Activated naive CD4-positive, alpha-beta T cell (primary cell): ENCODE measurements at places on chromosomes 4 and X.

DNA sequence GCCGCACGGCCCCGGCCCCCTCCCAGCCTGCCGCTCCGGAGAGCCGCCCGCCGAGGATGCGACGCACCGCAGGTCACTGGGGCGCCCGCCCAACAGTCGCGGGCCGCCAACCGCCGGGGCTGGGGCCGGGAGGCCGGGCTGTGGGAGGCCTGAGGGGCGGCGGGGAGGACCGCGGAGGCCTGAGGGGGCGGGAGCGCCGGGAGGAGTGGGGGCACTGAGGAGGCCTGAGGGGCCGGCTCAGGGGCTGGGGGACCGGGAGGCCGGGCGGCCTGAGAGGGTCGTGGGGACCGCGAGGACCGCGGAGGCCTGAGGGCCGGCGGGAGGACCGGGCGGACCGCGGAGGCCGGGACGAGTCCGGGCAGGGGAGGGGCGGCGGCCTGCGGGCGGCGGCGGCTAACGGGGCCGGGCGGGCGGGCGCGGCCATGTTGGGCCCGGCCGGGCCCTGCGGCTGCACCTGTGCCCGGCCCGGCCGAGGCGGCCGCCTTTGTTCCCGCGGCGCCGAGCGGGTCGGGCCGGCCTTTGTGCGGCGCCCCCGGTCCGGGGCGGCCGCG lies 353 bp downstream of the NSD2 start:
- no peak for DNase-seq

GRCh38 chrX:78111140-78111931 lies 7.3 kb downstream of the PGK1 start:
- DNase-seq, result no peak

DNA sequence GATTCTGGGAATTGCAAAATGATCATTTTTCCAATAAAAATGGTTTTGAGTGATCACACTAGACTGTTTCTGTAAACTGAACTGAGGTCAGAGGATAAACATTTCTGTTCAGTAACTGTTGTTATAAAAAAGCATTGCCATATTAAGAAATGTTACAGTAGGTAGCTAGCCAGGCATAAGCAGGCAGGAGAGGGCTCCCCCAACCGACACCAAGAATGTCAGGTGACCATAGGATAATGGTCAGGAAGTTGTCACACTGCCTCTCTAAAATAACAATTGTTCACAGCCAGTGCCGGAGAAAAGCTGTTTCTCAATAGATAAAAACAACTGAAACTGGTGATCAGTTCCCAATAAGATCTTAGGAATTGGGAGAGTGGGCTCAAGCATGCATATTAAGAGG lies 306.2 kb upstream of the SLIT2 start:
- no peak for DNase-seq

DNA sequence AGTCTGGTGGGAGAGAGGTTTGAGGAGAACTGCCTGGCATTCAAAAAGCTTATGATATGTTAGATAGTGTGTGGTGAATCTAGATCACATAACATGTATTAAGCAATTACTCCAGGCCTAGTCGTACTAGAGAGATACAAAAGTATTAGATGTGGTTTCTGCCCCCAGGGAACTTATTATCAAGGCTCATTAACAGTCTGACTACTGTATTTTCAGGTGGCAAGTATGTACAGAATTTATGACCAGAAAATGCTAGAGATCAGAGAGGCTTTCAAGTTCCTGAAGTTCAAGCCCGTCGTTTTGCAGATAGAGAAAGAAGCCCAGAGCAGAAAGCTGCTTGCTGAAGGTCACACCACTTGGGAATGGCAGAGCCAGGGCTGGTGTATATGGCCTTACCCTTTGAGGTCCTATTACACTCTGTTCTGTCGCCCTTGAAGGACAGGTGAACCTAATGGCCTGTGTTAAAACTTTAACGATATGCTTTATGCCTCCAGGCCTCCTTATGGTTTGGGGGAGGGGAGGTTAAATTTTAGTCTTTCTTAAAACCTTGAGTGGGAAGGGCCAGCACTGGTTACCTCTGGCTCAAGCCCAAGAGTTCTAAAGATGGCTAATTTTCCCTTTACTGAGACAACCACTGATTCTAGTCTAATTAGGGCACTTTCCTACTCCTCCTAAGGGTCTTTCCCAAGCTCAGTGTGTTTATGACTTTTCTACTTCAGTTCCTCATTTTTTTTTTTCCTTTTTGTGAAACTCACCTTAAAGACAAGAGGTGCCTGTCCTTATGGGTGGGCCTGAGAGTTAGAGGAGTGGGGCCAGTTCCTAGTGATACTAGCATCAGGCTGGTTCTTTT lies 19.9 kb downstream of the TMEM164 start:
- DNase-seq, result no peak

DNA sequence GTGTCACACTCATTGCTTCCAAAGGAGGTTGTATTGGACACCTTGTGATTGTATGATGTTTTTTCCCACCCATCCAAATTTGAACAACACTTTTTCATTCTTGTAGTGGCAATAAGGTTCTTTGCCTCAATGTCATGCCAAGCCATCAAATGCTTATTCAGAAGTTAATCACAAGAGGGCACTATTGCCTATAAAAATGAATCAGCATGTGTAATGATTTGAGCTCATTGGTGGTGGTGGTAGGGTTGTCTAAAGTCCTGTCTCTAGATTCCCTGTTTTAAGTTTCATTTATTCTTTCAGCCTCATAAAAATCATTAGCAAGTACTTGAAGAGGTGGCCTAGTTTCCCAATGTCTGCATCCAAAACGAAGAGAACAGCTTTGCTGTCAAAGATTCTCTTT lies 37.0 kb downstream of the IRS4 start:
- no peak for DNase-seq

- DNase-seq, result no peak
Observed at GRCh38 chr4:184317234-184317918, 99.7 kb upstream of the ENPP6 start.

- DNase-seq, result no peak
Observed at GRCh38 chr4:52713456-52713937, 37.7 kb downstream of the ERVMER34-1 start.

- DNase-seq, result peak; percentile 16
Observed at GRCh38 chr4:71004281-71004851, 10.9 kb downstream of the DCK start.

GRCh38 chr4:126838941-126839679 lies 793.6 kb upstream of the INTU start:
- no peak for DNase-seq

GRCh38 chrX:69031181-69031580 lies 134.1 kb downstream of the PJA1 start:
- DNase-seq, result no peak

DNA sequence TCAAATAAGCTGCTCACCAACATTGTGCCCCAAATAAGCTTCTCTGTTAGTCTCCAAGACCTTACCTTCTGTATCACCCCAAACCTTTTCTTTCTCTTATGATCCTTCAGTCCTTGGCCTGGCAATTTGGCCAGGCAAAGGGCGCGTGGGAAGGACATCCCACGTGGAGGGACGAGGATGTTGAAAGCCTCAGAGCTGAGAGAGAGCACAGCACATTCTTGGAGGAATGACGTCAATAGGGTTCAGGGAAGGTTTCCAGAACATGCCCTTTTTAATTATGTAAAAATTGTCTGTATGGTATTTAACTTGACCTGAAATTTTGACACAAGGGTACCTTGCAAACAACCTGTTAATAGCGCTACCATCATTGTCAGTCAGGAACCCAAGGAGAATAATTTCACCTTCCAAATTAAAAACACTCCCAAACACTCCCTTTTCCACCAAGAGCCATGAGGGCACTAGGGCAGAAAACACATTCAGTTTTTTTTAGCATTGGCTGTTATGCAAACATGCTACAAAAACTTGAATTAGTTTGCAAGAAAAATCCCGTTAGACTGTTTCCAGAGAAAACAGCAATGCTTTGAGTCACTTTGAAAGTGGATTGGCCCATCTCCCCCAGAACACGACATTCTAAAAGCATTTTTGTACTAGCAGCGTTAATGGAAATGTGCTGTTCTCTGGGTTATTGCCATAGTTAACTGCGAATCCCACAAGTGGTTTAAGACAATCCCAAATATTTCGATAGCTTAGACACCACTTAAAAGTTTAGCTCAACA lies 183.2 kb upstream of the PUDP start:
- no peak for DNase-seq

DNA sequence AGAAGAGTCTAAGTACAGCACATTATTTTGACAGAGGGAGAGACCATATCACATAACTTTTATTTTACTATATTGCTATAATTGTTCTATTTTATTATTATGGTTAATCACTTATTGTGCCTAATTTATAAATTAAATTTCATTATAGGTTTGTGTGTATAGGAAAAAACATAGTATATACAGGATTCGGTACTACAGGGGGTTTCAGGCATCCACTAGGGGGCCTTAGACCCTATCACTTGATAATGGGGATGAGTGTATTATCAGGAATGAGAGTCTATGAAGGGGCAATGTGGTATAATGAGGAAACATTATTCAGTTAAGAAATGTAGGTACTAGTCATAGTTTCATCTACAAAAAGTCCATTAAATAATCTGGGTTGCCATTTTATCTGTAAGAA lies 833.1 kb downstream of the C4orf33 start:
- DNase-seq, result no peak

DNA sequence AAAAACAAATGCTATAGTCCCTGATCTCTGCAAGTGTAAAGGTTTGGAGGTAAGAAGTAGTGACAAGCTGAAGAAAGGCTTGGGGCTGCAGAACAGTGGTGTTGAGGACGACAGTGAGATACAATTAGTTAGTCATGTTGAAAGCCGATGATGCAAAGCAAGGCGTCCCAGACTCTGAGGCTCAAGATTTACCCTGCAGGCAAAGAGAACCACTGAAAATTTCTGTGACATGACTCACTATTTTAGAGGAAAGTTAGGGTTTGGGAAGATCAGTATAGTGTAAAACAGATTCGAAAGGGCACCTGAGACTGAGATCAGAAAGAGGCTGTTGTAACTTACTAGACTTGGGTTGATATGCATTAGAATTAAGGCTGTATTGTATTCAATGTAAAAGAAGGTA lies 281.3 kb upstream of the FTHL17 start:
- no peak for DNase-seq

- DNase-seq, result no peak
Observed at GRCh38 chr4:48629458-48629857, 139.4 kb downstream of the ZAR1 start.

- DNase-seq, result no peak
Observed at GRCh38 chrX:124342174-124342867, 4.0 kb upstream of the SH2D1A start.

DNA sequence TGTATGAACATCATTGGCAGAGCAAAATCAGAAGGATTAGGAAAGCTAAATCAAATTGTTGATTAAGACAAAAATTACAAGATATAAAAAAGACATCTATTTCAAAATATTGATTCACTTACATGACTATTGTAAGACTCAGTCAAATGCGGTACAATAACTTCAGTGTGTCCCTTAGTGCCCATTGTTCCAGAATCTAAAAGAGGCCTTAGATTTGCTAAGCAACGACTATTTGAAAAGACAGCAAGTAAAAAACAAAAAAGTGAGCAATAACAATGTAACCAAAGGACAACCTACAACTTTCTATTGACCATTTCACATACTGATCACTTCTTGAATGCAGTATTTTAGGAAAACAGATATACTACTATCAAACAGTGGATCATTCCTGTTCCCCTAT lies 65.6 kb downstream of the UBA6 start:
- DNase-seq, result no peak

- peak; percentile 3 for DNase-seq
Observed at GRCh38 chr4:37970702-37971101, 10.5 kb downstream of the PTTG2 start.

DNA sequence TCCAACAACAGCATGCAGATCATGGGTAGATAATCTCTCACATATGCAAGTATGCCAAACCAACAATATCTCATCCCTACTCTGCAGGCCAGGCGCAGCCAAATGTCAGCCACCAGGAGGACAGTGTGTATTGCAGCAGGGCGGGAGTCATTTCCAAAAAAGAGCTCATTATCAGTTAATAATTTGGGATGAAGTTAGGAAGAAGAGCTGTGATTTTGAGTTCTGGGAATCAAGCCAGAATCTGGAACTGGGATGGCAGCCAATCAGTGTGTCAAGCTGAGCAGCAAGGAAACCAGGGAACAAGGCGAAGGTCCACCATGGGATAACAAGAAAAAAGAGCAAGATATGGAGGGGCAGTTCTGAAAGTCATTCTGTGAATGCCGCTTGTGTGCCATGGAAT lies 88.2 kb upstream of the CAMK2D start:
- DNase-seq, result no peak
